ENCODE measurements at places on chromosomes 7 and 10. TPM values are rescaled to one million over a fixed set of nuclear protein-coding genes. Genes with fewer than 3 reads are reported as not detected.

The SUFU gene
- total RNA-seq = 6.7 TPM

The ADCY1 gene
- 0.03 TPM for total RNA-seq

The RASSF4 gene
- 0.88 TPM for total RNA-seq

The TYW1B gene
- 4.0 TPM for total RNA-seq

The NMT2 gene
- total RNA-seq = 23.4 TPM

The SLC35G1 gene
- 2.9 TPM for total RNA-seq

The SRGN gene
- total RNA-seq = 353 TPM

The ESYT2 gene
- total RNA-seq = 112 TPM

All from CD4-positive, alpha-beta T cell (primary cell).